ENCODE measurements at places on chromosomes 1 and 21. TPM values are rescaled to one million over a fixed set of nuclear protein-coding genes. Genes with fewer than 3 reads are reported as not detected.

Gene MRPL9
- total RNA-seq = 87.7 TPM

Gene ADGRL2
- 8.8 TPM for total RNA-seq

Gene OPRD1
- 0.01 TPM for total RNA-seq

Gene S100A9
- total RNA-seq = 0.51 TPM

Gene SDE2
- 10.2 TPM for total RNA-seq

Gene KISS1
- 0.24 TPM for total RNA-seq

Gene KRTAP23-1
- total RNA-seq = not detected

Gene KMO
- total RNA-seq = 1.1 TPM

Gene HSPA6
- 6.5 TPM for total RNA-seq

Gene CACYBP
- total RNA-seq = 218 TPM

Gene TTC34
- 0.04 TPM for total RNA-seq

Gene C1orf87
- not detected for total RNA-seq

Gene HIVEP3
- total RNA-seq = 4.3 TPM

Gene CD244
- not detected for total RNA-seq

Data from A549 treated with dexamethasone at 1 μM for 4 hours (cell line).